ENCODE measurements at places on chromosomes 7 and 10. TPM values are rescaled to one million over a fixed set of nuclear protein-coding genes. Genes with fewer than 3 reads are reported as not detected.
A peak's percentile ranks its signal among the peaks of the same experiment; 100 is the strongest.

Gene GPR85
- total RNA-seq: 46.8 TPM

Gene PSD
- 32.7 TPM for total RNA-seq

- DNase-seq: peak; percentile 66
Measured at GRCh38 chr7:28410628-28411531, 1.4 kb upstream of the CREB5 start.

- DNase-seq: no peak
Measured at GRCh38 chr7:2598154-2598823, 33.5 kb upstream of the TTYH3 start.

Gene ARHGEF35
- 2.0 TPM for total RNA-seq

DNA sequence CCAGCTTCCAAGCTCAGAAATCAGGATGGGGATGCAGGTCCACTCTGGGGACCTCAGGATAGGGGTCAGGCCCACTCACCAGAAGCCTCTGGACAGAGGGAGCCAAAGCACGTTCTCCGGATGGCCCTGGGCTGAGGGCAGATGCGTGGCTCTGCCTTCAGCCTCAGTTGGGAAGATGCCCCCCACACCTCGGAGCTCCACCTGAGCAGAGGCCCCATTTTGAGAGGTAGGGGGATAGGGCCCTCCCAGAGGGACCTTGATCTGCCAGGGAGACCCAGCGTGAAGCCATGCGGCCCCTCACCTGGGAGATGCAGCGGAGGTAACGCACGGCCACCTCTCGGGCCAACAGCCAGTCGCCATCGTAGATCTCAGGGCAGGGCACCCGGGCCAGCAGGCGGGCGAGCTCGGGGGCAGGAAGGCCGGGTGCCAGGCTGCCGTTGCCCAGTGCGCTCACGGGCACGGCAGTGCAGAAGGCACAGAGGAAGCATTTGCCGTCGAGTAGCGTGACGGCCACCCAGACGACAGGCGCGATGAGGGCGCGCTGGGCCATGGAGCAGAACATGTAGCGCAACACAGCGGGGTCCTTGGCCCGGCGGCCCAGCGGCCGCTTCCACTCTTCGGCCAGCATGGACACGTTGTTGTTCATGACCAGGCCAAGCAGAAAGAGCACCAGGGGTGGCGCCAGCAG is 660 bp downstream of the CALHM1 start:
- DNase-seq: no peak

DNA sequence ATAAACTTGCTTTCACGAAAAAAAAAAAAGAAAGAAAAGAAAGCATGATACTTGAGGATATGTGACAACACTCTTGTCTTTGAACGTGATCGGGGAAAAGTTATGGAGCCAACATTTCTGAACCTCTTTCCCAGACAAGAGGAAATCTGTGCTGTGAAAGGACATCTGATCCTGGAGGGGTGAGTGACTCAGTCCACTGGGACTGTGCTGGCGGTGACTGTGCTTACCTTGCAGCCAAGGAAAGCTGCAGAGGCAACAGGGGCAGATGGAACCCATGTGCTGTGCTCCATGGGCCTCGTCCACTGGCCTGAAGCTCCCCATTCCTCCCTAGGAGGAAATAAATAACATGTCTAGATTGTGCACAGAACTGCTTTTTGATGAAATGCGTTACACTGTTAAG is 116.5 kb upstream of the RAB11FIP2 start:
- no peak for DNase-seq

Gene ELFN1
- 8.2 TPM for total RNA-seq

DNA sequence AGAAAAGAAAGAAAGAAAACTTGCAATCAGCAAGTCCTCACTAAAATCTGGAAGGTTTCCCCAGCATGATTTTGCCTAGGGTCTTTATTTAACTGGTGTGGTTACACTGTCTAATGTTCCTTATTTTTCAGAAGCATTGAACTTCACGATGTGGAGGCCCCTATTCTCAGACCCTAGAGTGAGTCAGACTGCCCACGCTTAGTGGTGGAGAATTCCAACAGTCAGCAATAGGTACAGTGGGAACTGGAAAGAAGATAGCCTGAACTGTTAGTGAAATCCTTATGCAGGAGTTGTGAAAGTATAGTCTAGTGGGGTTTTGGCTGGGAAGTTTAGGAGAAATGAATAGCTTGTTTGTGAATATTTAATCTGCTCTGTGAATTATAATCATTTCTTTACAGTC is 115.0 kb downstream of the FZD1 start:
- DNase-seq: no peak

- DNase-seq: no peak
Measured at GRCh38 chr10:54402576-54402975, 398.5 kb downstream of the PCDH15 start.

GRCh38 chr10:116819999-116820677 is 29.2 kb upstream of the ENO4 start:
- no peak for DNase-seq

Gene PRKRIP1
- total RNA-seq: 35.3 TPM

Gene LRIT1
- not detected for total RNA-seq

DNA sequence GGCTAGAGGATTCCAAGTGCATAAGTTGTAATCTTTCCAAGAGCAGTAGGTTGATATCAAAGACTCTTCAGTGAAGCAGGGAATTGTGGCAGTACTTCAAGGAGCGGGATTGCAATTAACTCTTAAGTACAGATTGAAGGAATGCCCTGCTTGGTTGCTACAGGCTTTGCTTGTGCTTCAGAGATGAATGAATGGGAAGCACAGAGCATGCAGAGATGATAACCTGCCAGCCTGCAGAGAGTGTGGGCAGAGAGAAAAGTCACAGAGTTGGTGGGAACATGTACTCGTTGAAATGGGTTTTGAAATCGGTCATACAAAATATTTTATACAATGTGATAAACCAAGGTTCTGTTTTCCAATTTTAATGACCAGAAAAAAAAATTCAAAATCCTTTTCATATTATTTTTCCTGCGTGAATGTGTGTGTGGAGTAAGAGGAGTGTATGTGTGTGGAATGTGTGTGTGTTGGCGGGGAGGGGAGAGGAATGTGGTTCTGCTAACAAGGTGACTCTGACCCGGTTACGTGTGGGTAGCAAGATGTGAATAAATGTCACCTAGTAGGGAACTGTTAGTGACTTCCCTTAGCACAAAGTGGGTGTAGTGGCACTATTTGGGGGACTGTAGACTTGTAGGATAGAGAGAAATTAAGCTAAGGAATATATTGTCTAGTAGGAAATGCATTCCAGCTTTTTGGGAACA is 697.8 kb downstream of the GATA3 start:
- no peak for DNase-seq

Gene VWDE
- total RNA-seq: 2.6 TPM

Gene HOXA7
- 12.6 TPM for total RNA-seq

Gene PILRA
- total RNA-seq: 4.3 TPM

Gene OR2A1
- 0.50 TPM for total RNA-seq

DNA sequence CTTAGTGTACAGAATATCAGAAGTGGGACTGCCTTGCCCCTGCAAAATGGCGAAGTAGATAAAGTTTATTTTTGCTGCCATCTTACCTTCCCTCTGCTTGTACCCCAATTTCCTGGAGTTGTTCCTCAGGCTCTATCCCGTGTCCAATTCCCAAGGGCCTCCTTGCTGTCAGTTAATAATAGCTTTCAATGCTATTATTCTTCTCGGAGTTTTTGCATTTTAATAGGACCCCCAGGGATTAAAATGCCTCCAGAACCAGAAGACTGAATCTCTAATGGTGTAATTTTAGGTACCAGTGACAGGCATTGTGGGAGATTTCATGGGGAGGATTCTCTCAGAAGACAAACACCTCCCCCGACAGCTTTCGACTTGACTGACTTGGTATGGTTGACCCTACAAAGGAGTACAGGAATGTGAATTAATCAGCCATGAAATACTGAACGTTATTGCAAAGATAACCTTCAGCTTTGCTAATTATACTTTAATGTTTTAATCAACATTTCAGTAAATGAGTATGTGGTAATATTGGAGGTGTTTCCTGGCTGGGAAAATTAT is 75.2 kb downstream of the ZNF22 start:
- DNase-seq: no peak

- no peak for DNase-seq
Measured at GRCh38 chr10:88523739-88524400, 59.2 kb downstream of the RNLS start.

DNA sequence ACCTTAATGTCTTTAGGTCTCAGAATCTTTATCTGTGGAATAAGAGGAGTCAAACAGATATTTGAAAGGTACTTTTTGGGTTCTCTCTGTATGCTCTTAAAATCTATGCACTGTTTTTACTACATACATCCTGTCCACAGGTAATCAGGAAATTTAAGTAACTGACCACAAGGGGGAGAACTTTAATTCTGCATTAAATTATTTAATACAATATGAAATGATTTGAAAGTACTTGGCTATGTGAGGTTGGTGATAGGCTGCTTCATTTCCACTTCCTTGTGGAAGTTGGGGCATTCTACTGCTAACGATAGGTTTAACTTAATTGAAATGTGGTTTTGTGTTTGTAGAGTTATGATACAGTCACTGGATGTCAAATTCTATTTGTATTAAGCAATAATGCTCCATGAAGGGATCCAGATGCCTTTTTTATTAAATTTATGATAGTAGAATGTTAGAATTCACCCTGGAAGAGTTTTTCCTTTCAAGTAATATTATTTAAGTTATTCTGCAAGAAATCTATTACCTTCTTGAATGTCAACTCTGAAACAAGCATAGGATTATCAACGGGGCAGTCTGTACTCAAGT is 6.0 kb downstream of the TEX47 start:
- DNase-seq: peak; percentile 30

- DNase-seq: no peak
Measured at GRCh38 chr7:51213618-51214017, 103.0 kb downstream of the COBL start.

GRCh38 chr7:95922191-95922590 is 149.8 kb downstream of the DYNC1I1 start:
- no peak for DNase-seq

Gene OAT
- total RNA-seq: 137 TPM

DNA sequence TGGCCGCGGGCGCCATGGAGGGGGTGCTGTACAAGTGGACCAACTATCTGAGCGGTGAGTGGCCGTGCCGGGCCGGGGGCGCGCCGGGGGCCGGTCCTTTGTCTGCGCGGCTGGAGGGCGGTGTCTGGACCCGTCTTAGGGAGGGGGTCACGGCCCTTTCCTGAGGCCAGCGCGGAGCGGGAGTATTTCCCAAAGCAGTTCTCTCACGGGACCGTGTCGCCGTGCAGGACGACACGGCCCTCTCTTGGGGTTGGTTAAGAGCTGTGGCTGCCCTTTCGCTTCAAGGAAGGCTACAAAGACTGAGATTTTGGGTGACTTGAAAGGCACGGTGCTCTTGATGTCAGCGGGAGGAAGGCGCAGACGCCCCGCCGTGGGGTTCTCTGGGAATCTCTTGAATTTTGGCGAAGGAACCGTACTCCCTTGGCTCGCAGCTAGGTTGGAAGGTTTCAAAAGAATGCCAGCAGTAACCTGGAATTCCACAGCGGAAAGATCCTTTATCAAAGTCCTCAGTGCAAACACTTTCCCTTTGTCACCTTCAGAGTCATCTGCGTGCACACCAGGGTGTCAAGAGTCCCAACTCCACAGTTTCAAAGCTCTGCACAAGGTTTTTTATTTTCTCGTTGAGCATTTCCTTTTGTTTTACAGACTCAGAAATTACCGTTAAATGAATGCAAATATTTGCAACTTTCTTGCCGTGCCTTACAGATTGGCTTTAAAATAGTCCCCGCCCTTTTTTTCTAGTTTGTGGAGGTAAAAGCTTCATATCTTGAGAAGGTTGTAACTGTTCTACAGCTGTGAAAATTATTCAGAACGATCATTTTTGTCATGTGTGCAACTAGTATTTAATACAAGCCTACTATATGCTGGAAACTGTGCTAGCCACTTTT is 780 bp downstream of the PLEKHA8 start:
- peak; percentile 36 for DNase-seq

GRCh38 chr7:30366606-30367005 is 82.2 kb downstream of the ZNRF2 start:
- no peak for DNase-seq

Gene GPNMB
- total RNA-seq: 42.5 TPM

DNA sequence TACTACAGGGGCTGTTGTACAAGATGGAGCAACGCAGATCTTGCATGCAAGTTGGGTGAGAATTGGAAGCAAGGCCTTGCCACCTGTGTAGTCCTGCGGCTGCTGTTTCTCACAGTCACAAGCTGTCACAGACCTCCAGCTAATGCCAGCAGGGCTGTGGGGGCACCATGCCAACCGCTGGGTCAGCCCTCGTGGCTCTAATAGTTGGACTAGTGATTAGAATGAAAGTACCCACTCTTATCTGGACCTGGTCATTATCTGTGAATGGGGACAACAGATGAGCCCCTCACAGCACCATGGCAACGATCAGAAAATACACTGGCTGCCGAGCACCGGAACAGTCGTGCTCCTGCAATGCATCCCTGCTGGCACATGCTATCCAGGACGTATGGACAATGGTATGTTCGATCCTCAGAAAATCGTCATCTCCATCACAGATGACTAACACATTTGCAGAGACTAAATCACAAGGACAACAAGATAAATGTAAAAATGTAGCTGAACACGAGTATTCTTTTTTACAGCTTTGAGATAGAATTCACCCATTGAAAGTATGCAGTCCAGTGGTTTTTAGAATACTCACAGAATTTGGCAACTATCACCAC is 80.4 kb upstream of the CALN1 start:
- no peak for DNase-seq

Gene ANKRD30A
- not detected for total RNA-seq

Gene ZSWIM8
- 95.9 TPM for total RNA-seq

Gene ATP6V0A4
- 1.3 TPM for total RNA-seq

Gene BTBD16
- 0.59 TPM for total RNA-seq

DNA sequence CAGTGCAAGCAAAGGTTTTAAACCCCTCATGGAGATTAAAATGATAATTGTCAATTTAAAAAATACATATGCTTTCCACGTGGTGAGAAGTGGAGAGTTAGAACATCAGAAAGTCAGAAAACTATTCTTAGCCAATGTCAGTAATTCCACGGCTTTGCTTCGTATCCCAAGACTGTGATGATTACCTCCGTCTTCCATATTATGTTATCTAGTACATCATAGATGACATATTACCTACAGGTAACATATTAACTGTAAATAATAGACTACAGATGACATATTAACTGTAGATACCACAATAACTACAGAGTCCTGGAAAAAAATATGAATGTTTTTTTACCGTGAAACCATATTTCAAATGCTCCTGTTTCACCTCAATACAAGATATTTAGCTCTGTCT is 579.4 kb upstream of the PFKP start:
- no peak for DNase-seq

DNA sequence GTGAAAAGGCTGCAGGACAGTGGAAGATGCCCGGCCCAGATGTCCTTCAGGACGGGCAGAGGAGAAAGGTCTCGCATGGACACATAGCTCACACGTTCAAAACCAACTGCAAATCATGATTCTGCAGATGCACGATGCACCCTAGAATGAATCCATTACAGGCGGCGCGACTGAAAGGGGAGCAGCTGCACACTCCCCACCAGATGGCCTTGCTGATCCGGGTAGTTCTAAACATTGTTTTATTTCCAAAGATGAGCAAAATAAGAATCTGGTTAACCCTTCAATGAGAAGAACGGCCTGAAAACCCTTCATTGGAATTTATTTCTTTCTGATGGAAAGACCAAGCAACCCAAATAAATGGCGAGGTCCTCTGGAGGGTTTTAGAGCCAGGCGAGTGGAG is 33.8 kb downstream of the CHST15 start:
- DNase-seq: peak; percentile 80

GRCh38 chr7:106895246-106895864 is 30.3 kb downstream of the PIK3CG start:
- DNase-seq: no peak

Measured in spinal cord (tissue), 10 donors.